ENCODE measurements at places on chromosomes 6 and 20.

DNA sequence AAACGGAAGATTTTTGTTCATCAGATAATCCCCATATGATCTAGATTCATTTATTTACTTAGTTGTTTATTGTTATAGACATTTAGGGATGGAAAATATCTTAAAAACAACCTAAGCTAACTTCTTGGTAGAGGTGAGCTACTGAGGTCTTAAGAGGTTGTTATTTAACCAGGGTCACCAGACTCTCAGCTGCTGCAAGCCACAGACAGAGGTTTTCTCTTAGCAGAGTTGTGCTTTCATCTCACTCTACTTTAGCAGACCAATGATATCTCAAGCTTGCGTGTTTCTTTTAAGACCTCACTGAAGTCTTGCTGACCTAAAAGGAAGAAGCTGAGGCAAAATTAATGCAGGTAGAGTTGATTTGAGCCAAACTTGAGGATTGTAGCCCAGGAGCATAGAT lies 43.6 kb downstream of the NCOA7 start:
- no peak for DNase-seq

- DNase-seq, result no peak
Observed at GRCh38 chr6:143694560-143694959, 16.8 kb downstream of the PHACTR2 start.

DNA sequence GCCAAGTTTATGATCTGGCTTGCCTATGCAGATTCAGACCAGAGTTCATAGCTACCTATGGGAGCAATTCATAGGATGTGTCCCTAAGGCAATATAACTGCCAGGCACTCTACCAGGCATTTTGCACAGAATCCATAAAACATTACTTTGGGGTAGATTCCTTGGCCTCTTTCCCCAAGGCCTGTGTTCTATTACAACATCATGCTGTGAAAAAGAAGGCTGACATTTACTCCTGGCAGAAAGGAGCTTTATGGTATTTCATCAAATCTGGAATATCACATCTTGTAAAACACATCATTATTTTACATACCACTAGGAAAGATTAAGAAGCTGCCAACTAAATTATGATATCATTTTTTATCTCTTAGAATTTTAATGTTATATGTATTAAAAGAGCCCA lies 287.0 kb upstream of the MARCKS start:
- DNase-seq, result peak; percentile 59

DNA sequence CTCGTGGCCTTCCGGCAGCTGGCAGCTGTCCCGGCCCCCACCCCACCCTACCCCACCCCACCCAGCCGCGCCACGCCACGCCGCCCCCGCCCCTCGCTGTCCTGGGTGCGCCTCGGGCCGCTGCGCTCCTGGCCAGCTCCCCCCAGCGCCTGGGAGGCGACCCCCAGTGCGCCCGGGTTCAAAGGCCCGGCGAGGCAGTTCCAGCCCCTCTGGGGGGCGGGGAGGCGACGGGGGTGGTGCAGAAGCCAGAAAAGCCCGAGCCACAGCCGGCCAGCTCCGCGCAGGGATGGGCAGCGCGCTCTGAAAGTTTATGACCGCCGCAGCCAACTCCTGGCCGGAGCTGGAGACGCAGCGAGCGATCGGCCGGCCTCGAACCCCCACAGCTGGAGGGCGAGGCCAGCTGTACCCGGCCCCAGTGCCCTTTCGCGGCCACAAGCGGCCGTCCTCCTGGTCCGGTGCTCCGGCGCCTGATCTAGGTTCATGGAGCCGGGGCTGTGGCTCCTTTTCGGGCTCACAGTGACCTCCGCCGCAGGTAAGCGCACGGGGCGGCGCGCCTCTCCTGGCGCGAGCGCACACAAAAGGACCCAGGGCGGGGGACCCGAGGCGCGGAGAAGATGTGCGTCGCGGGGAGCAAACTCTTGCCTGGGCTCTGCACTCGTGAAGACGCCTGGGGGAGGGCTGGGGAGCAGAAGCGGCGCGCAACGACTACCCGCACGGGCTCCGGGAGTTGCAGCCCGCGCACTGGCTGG lies at the start of gene EDN3:
Gene EDN3 (plus strand): TSS at position 279 of the 749 bp plus-strand sequence. CDS start 202 bp downstream, at position 481.
- no peak for DNase-seq

DNA sequence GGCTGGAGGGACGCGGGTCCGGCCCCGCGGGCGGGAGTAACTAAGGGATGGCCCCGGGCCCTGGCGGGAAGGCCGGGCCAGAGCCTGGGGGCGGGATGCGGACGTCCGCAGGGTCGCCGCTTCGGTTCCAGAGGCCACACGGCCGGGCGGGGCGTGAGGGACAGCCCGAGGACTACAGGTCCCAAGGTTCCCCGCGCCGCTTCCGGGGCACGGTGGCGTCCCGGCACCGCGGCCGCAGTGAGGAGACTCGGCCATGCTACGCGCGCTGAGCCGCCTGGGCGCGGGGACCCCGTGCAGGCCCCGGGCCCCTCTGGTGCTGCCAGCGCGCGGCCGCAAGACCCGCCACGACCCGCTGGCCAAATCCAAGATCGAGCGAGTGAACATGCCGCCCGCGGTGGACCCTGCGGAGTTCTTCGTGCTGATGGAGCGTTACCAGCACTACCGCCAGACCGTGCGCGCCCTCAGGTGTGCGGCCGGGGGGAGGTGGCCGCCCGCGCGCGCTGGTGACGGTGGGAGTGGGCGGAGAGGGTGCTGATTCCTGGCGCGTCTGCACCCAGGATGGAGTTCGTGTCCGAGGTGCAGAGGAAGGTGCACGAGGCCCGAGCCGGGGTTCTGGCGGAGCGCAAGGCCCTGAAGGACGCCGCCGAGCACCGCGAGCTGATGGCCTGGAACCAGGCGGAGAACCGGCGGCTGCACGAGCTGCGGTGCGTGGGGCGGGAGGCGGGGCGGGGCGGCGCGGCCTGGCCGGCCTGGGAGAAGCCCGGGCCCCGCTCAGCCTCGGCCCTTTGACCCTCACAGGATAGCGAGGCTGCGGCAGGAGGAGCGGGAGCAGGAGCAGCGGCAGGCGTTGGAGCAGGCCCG lies at the start of gene MRPS26:
Gene MRPS26 (plus strand): TSS at position 237 of the 861 bp plus-strand sequence. CDS start 17 bp downstream, at position 254.
- peak; percentile 61 for DNase-seq

DNA sequence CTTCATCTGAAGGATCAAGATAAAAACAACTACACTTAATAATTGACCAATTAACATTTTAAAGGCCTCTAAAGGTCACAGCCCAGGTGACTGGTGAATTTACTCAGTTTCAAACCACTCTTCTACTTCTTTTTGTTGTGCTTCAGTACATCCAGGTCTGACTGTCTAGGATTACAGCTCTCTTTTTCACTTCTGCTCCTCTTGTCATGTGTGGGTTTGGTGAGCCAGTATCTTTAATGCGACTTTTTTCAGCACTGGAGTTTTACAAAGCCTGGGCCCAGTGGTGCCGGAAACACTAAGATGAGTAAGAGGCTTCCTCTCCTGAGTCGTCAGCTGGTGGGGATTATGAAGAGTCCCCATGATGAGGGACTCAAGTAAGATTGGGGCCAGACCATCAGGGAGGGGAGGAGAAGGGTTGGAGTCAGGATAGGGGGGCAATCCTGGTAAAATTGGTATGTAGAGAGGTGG lies 27.0 kb downstream of the HECA start:
- no peak for DNase-seq

GRCh38 chr6:127786109-127786508 lies 114.7 kb downstream of the THEMIS start:
- DNase-seq, result no peak

- DNase-seq, result peak; percentile 0
Observed at GRCh38 chr20:36214684-36215256, 21.5 kb upstream of the AAR2 start.

- no peak for DNase-seq
Observed at GRCh38 chr6:20658053-20658452, 123.8 kb downstream of the CDKAL1 start.

GRCh38 chr20:38120625-38120988 lies 44.5 kb downstream of the TGM2 start:
- no peak for DNase-seq

- no peak for DNase-seq
Observed at GRCh38 chr20:17971300-17972013, 2.6 kb downstream of the MGME1 start.

DNA sequence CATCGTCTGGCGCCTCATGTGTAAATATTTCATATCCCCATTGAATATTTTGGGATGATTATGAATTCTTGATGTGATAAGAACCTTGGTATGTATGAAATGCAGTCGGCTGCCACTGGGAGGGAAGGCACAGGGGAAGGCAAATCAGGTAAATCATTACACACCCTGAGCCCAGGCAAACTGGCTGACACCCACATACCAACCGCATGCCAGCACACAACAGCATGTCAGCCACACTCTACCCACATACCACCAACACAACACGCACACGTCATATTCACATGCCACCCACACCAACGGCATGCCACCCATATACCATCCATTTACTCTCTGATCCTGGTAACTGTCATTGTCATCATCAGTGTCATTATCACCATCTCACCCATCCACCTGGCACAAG lies 28.3 kb upstream of the MDGA1 start:
- no peak for DNase-seq

GRCh38 chr6:26009817-26010216 lies 47.2 kb downstream of the TRIM38 start:
- DNase-seq, result no peak

- DNase-seq, result no peak
Observed at GRCh38 chr20:9534025-9534424, 19.6 kb downstream of the LAMP5 start.

DNA sequence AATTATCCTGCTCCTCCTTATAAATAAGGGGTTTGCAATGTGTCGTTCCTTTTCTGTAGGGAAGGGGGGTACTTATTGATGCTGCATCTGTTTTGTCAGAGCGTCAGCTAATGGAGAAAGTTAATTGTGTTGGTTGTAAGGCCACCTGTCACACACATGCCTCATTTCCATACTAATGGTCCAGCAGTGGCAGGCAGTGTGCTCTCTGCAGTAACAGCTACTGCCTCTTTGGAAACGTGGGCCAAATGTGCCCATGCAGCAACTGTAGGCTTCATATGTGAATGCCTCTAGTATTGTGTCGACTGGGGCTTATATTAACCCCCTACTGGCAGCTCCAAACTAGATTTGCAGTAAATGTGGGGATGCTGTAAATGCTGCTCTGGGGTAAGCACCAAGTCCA lies 56.3 kb upstream of the OLIG3 start:
- no peak for DNase-seq

DNA sequence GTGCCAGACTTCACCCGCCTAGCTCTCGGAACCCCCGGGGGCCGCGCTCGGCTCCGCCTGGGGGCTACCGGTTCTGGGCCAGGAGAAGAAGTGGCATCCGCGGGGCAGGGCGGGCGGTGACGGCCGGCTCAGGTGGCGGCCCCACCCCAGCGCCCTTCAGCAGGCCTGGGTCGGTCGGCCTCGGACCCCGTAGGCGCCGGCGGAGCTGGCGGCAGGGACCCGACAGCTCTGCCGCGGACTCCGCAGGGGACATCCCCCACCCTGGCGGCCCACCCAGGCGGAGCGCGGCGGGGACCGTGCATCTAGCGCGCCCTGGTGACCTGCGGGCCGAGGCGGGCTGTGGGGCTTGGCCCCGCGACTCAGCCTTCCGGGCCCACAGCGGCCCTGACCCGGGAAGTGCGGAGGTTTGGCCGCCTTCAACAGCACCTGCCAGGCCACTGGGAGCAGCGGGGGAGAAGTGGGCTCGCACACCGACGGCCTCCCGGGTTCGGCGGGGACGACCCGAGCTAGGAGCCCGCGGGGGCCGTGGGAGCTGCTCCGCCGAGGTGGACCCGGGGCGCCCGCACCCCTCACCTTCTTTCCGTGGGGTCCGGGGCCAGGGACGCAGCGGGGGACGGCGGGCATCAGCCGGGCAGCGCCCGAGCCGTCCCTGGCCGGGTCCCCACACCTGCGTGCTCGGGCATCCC lies 87.1 kb downstream of the TMEM242 start:
- DNase-seq, result no peak

DNA sequence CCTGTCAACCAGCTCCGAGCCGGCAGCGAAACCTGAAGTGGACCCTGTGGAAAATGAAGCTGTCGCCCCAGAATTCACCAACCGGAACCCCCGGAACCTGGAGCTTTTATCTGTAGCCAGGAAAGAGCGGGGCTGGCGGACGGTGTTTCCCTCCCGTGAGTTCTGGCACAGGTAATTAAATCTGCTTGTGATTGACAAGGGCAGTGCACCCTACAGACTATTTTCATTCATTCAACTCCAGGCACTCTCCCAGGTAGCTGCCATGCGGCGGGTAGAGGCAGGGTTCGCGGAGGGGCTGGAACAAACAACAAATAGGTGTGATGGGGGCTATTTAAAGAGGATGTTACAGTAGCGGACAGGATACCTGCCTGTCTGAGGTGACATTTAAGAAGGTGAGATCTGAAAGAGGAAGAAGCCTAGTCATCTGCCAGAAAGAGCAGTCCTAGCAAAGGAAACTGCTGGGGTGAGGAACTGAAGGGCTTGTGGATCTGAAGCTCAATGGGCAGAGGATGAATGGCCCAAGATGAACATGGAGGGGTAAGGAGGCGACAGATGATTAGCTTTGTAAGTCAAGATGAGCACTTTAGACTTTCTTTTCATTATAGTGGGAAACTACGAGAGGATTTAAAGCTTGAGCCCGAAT lies 810 bp downstream of the MRPL18 start:
- DNase-seq, result no peak

GRCh38 chr6:32825966-32826365 lies 9.2 kb upstream of the HLA-DOB start:
- DNase-seq, result no peak

- DNase-seq, result no peak
Observed at GRCh38 chr20:6769903-6770785, 2.7 kb downstream of the BMP2 start.

GRCh38 chr6:70620746-70621145 lies 46.9 kb upstream of the SMAP1 start:
- DNase-seq, result no peak

- peak; percentile 0 for DNase-seq
Observed at GRCh38 chr6:142045380-142046278, 87.1 kb upstream of the GJE1 start.

- DNase-seq, result no peak
Observed at GRCh38 chr6:20802596-20802995, 268.3 kb downstream of the CDKAL1 start.

DNA sequence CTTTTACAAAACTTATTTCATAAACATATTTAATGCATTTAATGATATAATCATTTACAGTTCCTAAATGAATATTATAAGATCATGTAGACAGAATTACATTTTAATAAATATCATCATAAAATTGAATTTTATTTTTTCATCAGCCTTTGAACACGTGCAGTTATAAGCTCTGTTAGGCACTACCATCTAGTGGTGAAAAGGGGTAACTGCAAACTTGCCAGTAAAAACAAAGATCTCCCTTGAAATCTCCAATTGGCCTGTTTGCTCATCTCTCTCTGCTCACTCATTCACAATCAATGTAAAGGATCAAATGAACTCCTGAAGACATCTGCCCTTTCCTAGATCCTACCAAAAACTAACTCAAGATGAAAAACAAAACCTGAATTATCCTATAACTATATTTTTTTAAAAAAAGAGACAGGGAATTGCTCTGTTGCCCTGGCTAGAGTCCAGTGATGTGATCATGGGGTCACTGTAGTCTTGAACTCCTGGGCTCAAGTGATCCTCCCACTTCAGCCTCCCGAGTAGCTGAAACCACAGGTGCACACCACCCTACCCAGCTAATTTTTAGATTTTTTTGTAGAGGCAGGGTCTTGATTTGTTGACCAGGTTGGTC lies 31.7 kb downstream of the SAMHD1 start:
- DNase-seq, result peak; percentile 29

- no peak for DNase-seq
Observed at GRCh38 chr20:3995749-3996320, 19.5 kb downstream of the RNF24 start.
